ENCODE measurements at places on chromosomes 5 and 9.

DNA sequence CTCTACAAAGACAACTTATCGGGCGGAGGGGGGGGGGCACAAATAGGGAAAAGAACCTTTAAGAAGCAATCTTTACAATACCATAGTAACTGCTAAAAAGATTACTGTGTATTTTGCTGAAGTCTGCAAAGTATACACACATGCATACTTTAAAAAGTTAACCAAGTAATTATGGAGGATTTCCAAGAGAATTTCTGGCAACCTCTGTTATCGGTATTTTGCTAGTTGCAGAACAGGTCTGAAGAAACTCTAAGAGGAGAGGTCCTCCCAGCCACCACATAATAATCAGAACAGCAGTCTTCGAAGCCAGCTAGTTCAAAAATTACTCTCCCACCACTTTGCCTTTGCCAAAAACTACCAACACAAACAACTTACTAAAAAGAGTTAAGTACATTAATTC lies 56.1 kb downstream of the UBAP2 start:
- DNase-seq = no peak

GRCh38 chr9:14372437-14373335 lies 58.7 kb upstream of the NFIB start:
- DNase-seq = no peak

DNA sequence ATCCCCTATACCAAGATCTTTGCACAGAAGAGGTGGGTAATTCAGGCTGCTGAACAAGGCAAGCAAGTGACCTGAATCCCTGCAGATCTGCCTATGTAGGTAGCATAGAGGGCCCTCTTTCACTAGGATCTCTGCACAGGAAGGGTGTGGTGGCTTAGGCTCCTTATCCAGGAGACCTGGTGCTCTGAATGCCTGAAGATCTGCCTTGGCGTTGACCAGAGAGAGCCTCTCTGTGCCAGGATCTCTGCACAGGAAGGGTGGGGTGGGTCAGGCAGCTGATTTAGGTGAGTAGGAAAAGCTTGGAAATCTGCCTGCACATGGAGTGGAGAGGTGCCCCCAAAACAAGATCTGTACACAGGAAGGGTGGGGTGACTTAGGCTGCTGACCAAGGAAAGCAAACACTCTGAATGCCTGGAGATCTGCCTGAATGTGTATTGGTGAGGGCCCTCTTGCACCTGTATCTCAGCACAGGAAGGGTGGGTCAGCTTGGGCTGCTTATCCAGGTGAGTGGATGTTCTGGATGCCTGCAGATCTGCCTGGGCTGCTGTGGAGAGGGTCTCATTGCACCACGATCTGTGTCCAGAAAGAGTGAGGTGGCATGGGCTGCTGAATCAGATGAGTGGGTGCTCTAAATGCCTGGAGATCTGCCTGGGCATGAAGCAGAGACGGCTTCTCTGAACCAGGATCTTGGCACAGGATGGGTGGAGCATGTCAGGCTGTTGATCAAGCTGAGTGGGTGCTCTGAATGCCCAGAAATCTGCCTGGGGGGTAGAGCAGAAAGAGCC lies 365.9 kb downstream of the DMAC1 start:
- DNase-seq = no peak

DNA sequence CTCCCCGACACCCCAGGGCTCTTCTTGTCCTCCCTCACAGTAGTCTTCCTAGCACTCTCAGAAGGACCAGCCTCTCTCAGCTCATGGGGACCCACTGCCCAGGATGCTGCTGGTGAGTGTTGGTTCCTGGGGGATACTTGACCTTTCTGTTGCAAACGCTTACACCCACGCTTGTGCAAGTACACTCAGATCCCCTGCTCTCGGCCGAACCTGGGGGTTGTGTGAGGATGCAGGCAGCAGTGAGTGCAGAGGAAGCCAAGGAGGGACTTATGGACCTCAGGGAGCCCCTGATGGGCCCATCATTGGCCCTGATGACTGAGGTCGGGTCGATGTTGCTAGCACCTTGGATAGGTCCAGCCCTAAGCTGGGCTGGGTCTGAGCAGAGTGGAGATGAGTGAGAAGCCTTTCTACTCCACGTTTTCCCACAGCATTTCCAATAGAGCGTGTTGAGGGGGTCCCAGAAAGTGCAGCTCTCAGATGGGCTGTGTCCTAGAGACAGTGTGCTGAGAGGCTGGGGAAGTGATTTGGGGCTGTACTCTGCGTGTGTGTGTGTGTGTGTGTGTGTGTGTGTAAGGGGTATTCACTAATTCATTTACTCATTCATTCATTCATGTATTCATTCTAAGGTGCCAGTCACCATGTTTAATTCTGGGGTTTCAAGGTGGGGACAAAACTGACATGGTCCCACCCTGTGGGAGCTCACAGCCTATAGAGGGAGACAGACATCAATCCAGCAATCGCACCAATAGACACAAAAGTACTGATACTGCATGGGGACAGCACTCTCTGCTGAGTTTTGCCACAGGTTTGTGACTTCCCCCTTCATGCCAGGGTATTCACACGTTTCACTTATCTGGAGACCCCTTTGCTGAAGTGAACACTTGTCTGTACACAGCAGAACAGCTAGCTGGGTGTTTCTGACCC lies 25.2 kb upstream of the PITX1 start:
- DNase-seq = no peak

DNA sequence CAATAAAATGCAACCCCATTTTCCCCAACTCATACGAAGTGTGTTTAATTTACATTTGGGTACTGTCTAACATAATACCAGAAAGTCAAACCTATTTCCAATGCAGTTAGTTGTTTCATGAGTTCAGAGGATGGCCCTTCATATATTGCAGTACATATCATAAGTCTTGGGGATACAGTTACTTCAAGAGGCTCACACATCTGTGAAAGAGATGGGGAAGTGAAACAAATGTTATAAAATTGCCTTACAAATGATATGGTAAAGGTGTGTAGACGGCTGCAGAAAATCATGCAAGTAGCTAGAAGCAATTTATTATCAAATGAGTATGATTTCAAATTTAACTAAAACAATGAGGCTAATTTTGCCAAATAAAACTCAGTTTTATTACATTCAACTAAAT lies 219.0 kb upstream of the CDH12 start:
- DNase-seq = no peak

DNA sequence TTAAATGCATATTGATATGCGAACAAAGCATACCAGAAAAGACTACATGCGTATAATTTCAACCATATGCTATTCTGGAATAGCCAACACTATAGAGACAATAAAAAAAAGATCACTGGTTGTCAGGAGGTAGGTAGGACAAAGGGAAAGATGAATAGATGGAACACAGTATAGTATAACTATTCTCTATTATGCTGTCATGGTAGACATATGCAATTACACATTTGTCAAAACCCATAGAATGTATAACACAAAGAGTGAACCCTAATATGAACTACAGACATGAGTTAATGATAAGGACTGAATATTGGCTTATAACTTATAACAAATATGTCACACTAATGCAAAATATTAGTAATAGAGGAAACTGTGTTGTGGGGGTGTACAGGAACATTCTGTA lies 460.8 kb downstream of the TAF11L14 start:
- no peak for DNase-seq

DNA sequence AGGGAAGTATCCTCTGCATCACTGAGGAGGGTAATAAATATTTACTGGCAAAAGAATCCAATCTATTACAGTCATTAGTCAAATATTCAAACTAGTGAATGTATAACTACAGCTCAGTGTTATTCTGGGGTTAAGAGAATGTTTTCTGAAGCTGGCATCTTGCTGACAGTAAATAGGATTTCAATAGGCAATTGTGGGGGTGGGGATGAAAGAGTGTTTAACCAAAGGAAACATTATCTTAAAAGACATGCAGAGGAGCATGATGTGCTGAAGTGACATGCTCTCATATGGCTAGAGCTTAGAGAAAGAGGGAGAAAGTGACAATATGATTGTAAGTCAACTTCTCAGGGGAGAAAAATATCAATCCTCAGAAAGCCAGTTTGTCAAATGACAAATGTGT lies 618.4 kb upstream of the RIOK2 start:
- no peak for DNase-seq

DNA sequence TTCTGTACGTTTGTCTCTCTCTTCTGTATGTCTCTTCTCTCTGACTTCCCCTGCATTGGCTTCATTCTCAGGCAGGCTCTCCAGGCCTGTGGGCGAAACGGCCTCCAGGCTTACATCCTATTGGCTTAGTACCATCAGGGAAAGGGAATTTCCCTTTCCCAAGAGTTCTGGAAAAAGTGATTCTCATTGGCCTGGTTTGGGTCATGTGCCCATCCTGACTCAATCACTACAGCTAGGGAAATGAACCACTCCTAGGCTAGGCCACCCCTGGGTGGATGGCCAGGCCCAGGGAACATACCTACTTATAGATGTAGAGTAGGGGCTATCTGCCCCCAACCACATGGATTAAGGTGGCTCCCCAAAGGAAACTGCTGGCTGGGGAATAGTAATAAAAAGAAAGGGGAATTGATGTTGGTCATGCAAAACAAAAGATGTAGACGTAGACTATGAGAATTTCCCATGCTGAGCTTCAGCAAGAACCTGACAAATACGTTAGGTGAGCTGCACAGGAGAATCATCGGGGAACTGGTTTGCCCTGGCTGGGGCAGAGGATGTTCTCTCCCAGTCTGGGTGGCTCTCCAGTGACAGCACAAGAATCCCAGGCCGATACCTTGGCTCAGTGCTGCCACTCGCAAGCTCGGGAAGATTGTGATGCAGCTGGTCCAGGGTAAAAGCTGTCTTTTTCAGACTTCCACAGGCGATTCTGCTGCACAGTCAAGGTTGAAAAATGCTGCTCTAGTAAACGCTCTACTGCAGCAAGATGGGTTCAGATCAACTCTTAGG lies 3.7 kb upstream of the EGR1 start:
- no peak for DNase-seq

DNA sequence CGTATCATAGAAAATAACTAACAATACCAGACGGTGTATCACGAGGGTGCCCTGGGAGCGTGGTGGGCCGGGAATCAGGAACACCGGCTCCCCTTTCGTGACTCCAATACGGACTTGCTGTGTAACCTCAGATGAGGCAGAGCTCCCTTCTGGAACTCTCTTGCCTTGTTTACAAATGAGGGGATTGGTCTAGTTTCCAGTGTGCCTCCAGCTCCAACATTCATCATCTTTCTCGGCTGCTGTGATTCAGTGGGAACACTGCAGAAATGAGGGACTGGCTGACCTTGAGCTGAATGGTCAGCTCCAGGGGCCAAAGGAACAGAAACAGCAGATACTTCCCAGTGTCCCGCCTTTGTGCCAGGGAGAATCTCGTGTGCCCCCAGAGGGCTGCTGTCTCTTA lies 22.6 kb upstream of the TGFBI start:
- DNase-seq = no peak

GRCh38 chr9:135074354-135075233 lies 12.9 kb upstream of the OLFM1 start:
- no peak for DNase-seq

GRCh38 chr9:91298311-91298710 lies 63.4 kb downstream of the AUH start:
- DNase-seq = no peak

DNA sequence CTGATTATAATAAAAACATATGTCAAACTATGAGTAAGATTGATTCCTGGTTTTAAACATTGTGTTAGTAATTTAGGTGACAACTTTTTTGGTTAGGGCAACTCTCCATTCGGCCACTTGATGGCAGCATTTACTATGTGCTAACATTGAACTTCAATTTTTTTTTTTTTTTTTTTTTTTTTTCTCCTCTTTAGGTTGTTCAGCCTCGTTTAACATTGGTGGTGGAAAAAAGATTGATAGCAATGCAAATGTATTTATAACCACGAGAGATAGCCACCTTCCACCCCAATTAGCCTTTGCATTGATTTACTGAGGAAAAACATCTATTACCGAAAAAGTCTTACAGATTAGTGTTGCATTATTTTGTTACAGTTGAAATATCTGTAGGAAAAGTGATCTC lies 159.1 kb downstream of the CSNK1G3 start:
- peak; percentile 27 for DNase-seq

- DNase-seq = no peak
These were observed 3.8 kb downstream of the NDST1 start for GRCh38 chr5:150511578-150512367.

GRCh38 chr9:70444904-70445303 lies 30.4 kb upstream of the KLF9 start:
- no peak for DNase-seq

- no peak for DNase-seq
These were observed 232.6 kb downstream of the PRDM9 start for GRCh38 chr5:23740029-23740428.

- DNase-seq = no peak
These were observed 202.9 kb downstream of the AOPEP start for GRCh38 chr9:94929369-94929756.

DNA sequence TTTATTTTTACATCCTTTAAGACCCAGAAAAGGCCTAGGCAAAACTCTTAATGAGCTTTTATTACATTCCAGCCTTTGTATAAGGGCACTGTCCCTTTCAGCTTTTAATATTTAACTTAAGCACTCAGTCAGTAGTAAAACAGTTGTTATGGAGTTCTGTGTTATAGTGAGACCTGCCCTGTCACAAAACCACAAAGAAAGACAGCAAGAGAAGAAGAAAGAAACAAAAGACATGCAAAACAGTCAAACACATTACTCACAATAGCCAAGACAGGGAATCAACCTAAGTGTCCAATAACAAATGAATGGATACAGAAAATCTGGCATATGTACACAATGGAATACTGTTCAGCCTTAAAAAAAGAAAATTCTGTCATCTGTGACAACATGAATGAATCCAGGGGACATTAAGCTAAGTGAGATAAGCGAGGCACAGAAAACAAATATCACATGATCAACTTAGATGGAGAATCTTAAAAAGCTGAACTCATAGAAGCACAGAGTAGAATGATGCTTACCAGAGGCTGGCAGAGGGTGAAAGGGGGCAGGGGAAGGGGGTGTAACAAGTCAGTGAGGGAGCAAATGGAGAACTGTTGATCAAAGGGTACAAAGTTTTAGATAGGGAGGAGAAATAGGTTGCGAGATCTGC lies 63.8 kb upstream of the CCNG1 start:
- DNase-seq = no peak

- no peak for DNase-seq
These were observed 57.8 kb downstream of the NDUFAF2 start for GRCh38 chr5:61002611-61003355.

GRCh38 chr5:68465133-68465532 lies 249.6 kb downstream of the PIK3R1 start:
- peak; percentile 20 for DNase-seq

- DNase-seq = no peak
These were observed 374.0 kb upstream of the CDH9 start for GRCh38 chr5:27412384-27412783.
